Stimulated activated CD4-positive, alpha-beta T cell treated with anti-CD3 and anti-CD28 coated beads, TNF-alpha, amount 100 ng/mL, for 24 hours (primary cell): ENCODE measurements at places on chromosomes 1 and 21.

GRCh38 chr21:40845441-40845995 lies 1.4 kb downstream of the DSCAM start:
- DNase-seq: no peak

- DNase-seq: no peak
Observed at GRCh38 chr21:42360317-42360716, 6.0 kb downstream of the TFF1 start.

DNA sequence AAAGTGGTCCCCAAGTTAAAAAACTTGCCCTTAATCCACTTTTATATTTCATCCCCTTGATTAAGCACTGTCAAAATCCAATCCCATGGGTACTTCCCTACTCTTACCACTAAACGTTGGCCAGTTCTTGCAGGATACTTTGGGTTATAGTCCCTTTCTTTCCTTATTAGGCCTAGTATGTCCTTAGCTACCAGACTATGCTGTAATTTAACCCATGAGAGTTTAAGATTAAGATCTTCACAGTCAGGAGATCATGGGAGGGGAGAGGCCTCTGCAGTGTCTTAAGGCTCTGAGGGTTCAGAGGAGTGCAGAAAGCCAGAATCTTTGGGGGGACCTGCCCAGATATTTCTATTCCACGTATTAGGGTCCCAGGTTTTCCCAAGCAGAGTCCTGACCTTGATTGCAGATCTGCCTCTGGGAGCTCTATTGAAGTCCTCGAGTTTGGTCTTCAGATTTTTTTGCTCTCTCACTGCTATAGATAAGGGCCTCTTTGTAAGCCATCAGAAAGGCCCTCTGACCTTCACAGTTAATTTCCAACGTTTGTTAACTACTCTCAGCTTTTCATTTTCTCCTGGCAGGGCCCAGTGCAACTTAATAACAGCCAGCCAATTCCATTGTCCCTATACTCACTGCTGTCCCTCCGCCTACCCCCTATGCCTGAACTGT lies 9.0 kb upstream of the CGN start:
- no peak for DNase-seq

GRCh38 chr1:60281360-60281932 lies 207.9 kb upstream of the C1orf87 start:
- peak; percentile 11 for DNase-seq

DNA sequence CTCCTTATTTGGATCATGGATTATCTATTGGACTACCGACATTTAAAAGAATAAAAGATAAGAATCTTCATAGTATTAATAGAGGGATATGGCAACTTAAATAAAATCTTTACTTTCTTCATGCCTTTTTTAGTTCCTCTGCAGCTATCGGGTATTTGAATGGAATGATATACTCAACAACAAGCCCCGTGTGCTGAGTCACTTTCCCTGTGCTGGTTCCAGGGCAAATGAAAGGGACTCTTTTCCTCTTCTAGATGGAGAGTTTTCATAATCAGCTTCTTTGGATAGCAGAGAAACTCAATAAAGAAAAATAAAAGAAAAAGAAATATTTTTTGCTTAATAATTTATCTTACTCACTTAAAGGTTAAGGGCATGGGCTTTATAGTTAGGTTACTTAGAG lies 213.7 kb downstream of the LRRC40 start:
- DNase-seq: no peak

GRCh38 chr1:24776821-24777220 lies 31.6 kb downstream of the CLIC4 start:
- DNase-seq: no peak

- no peak for DNase-seq
Observed at GRCh38 chr1:116453906-116454305, 80.9 kb downstream of the ATP1A1 start.

GRCh38 chr1:57363643-57364042 lies 60.2 kb downstream of the DAB1 start:
- DNase-seq: no peak

GRCh38 chr21:24826822-24827221 lies 780.5 kb downstream of the MRPL39 start:
- no peak for DNase-seq

DNA sequence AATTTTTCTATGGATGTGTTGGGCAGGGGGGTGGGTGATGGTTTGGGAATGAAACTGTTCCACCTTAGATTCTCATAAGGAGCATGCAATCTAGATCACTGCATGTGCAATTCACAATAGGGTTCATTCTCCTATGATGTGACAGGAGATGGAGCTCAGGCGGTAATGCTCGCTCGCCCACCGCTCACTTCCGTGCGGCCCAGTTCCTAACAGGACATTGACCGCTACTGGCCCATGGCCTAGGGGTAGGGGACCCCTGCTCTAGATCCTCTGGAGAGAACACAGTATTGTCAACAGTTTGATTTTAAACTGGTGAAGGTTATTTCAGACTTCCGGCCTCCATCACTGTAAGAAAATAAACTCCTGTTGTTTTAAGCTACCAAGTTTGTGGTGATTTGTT lies 55.0 kb upstream of the USH2A start:
- no peak for DNase-seq

- no peak for DNase-seq
Observed at GRCh38 chr1:92980732-92981647, 19.7 kb upstream of the DIPK1A start.

GRCh38 chr1:246450611-246451251 lies 56.3 kb downstream of the SMYD3 start:
- DNase-seq: no peak

DNA sequence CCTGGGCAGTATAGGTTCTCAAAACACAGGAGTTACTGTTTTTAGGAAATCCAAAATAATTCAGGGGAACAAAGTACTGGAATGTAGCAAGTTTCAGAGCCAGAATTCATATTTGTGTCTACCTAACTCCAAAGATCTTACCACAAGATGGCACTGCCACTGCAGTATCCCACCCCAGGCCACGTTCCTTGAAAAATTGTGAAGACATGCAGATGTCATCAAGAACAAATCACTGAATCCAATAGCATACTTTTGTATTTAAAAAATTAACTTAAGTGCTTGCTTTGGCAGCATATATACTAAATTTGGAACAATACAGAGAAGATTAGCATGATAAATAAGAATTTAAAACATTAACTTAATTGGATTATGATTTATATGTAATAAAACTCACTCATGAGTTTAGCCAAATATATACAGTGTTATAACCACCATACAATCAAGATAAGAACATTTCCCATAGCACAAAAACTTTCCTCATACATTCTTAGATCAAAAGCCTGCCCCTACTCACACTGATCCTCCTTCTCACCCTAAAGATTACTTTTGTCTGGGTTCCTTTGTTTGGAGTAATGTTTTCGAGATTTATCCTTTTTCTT lies 209.9 kb downstream of the FAF1 start:
- DNase-seq: no peak

DNA sequence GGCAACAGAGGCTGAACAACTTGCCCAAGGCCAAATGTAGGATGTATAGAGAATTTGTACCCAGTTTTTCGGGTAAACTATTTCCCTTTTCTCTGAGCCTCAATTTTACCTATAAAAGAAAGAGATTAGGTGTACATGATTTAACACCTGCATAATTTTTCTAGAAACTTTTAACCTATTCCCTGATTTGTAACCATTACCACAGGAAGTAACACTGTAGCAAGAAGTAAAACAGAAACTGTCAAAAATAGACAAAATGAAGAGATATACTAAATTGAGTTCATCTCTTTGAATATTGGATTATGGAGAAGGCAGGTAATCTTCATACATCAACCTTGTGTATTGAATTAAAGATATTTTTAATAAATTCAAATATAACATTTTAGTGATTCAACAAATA lies 136.2 kb downstream of the ZC3H11B start:
- no peak for DNase-seq

DNA sequence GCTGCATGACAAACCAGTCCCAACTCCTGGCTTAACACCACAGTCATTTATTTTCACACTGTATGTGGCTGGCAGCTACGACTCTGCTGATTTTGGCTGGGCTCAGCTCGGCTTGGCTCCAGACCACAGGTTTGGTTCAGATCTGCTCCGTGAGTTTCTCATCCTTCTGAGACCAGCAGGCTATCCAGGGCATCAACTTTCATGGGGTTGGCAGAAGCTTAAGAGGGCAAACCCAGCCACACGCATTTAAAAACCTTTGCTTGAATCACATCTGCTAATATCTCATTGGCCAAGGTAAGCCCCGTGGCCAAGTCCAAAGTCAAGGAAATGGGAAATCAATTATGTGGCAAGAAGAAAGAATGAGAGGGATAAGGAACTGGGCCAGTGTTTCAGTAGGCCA lies 574.2 kb downstream of the MATN1 start:
- DNase-seq: no peak

- no peak for DNase-seq
Observed at GRCh38 chr1:63991685-63992084, 211.7 kb upstream of the UBE2U start.
